ENCODE measurements at places on chromosomes 13 and 19.
A peak's percentile ranks its signal among the peaks of the same experiment; 100 is the strongest.

DNA sequence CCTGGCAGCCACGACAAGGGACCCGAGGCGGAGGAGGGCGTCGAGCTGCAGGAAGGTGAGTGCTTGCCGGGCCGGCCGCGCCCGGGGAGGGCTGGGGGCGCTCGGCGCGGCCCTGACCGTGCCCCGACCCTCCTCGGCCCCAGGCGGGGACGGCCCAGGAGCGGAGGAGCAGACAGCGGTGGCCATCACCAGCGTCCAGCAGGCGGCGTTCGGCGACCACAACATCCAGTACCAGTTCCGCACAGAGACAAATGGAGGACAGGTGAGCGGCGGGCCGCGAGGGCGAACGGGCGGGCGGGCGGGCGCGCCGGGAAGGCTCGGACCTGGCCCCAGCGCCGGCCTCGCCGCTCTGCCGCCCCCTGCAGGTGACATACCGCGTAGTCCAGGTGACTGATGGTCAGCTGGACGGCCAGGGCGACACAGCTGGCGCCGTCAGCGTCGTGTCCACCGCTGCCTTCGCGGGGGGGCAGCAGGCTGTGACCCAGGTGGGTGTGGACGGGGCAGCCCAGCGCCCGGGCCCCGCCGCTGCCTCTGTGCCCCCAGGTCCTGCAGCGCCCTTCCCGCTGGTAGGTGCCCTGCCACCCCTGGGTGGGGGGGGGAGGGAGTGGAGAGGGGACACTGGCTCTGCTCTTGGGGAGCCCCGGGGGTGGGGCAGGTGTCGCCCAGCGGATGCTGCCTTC is 816 bp downstream of the USF2 start:
- peak; percentile 35 for DNase-seq

- no peak for DNase-seq
These were observed 12.9 kb downstream of the CEBPG start for GRCh38 chr19:33386361-33386858.

GRCh38 chr13:50709058-50709457 is 134.4 kb downstream of the DLEU7 start:
- no peak for DNase-seq

- DNase-seq = no peak
These were observed 48.8 kb downstream of the BICRA start for GRCh38 chr19:47657719-47658118.

DNA sequence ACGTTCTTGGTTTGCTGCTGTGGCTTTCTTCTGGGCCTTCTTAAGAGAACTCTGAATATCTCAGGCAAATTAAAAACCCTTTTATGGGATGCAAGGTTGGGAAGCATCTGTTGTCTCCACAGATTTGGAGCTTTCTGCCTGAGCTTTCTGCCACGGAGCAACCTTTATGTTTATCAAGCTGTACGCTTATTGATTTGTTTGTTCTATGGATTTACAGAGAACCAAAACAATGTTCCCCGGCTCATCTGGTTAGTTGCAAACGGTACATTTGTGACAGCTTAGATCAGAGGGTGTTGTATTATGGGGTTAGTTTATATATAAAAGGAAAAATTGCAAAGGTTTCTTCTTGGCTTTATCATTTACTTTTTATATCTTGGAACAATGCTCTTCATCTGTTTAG is 479.6 kb downstream of the DIAPH3 start:
- no peak for DNase-seq

DNA sequence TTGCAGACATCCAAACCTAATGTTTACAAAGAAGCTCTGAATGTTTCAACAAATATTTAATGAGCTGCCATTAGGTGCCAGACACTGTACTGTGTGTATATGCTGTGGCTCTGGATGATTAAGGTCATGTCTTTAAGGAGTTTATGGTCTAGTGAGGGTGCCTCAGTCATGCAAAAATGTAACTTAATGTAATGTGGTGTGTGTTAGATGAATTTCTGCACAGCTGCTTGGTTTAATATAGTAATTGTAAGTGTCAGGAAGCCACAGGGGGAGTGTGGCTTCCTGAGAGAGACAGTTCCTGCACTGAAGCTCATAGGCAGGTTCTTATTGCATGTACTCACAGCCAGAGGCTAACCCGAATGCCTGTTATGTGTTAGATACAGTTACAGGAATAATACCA is 43.3 kb downstream of the SPATA13 start:
- DNase-seq = no peak

GRCh38 chr13:50214514-50214913 is 199.3 kb downstream of the KCNRG start:
- DNase-seq = no peak

- no peak for DNase-seq
These were observed 56.2 kb downstream of the ABCC4 start for GRCh38 chr13:95245071-95245470.
